ENCODE measurements at places on chromosomes 3 and 15.

DNA sequence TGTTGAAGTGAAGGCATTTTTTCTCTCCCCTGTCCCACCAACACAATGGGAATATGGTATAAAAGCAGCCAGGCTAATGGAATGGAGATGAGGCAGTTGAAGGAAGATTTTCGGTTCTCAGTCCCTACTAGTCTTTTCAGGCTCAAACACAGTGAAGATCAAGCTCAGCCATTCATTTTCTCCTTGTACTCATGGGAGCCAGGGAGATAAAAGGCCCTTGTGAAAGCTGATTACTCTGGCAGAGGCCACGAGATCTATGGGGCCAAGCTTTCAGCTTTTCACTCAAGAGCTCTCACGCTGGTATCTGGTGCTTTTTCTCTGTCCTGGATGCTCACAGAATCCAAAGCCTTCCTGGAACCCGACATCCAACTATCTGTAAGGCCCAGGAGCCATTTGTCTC, 14.5 kb upstream of the FAN1 start:
- DNase-seq = no peak

GRCh38 chr3:193734737-193735366, 141.8 kb downstream of the OPA1 start:
- DNase-seq = no peak

- DNase-seq = no peak
Observed at GRCh38 chr3:12294885-12295580, 6.2 kb downstream of the PPARG start.

GRCh38 chr3:124627501-124627908, 102.7 kb upstream of the UMPS start:
- DNase-seq = no peak

DNA sequence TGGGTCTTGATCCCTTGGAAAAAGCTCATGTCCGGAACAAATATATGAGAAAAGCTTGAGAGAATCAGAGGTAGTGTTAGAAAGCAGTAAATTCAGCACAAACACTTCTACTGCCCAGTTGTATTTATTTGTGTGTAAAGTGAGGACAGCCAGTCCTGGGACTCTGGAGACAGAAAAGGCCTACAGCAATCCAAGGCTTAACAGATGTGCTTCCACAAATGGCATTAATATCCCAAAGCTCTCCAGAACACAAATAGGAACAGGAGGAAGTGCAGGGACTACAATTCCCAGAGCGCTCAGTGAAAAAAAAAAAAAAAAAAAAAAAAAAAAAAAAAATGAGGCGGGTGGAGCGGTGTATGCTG, 390 bp upstream of the AP2M1 start:
- no peak for DNase-seq

DNA sequence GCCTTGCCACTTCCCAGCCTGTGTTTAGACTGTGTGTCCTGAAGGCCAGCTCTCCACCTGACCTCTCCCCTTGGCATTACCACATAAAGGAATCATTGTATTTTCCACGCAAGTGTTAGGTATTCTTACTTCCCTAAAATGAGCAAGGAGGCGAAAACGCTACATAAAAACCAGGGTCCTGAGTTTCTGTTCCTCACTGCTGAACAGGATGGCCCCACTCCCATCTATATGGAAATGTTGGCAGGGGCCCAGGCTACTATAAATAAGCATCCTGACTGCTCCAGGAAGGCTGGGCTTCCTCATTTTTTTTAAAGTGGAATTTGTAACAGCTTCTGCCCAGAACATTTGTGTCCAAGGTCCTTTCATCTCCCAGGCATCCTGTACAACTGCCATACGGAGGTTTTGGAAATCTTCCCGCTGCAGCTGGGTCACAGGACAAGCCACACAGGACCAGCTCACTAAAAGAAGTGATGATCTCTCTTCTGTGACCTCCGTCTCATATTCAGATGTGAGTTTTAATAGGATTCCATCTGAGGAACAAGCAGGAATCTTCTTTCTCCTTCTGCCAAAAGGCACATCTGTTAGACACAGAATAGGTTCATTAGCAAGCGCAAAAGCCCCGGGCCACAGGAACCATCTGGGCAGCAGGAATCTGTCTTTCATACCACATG, 56.4 kb upstream of the LIMD1 start:
- no peak for DNase-seq

- DNase-seq = no peak
Observed at GRCh38 chr15:100944244-100944895, 25.2 kb downstream of the LRRK1 start.

DNA sequence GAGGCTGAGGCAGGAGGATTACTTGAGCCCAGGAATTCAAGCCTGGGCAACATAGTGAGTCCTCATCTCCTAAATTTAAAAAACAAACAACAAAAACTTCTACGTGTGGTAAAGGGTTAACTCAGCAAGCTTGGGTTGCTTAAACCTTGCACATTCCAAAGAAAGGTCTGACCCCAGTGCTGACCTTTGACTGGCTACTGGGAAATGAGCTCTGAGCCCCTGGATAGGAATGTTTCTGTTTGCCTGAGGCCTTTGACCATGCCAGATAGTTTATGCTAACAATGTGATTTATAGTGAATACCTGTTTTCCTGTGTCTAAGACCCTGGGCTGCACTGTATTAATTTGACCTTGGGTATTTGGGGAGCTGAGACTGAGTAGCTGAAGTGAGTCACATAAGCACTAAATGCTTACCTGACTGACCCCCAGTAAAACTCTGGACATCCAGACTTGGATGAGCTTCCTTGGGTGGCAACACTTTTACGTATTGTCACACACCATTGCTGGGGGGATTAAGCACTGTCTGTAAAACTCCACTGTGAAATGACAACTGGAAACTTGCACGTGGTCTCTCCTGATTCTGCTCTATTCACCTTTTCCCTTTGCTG, 20.7 kb downstream of the TCAIM start:
- no peak for DNase-seq

DNA sequence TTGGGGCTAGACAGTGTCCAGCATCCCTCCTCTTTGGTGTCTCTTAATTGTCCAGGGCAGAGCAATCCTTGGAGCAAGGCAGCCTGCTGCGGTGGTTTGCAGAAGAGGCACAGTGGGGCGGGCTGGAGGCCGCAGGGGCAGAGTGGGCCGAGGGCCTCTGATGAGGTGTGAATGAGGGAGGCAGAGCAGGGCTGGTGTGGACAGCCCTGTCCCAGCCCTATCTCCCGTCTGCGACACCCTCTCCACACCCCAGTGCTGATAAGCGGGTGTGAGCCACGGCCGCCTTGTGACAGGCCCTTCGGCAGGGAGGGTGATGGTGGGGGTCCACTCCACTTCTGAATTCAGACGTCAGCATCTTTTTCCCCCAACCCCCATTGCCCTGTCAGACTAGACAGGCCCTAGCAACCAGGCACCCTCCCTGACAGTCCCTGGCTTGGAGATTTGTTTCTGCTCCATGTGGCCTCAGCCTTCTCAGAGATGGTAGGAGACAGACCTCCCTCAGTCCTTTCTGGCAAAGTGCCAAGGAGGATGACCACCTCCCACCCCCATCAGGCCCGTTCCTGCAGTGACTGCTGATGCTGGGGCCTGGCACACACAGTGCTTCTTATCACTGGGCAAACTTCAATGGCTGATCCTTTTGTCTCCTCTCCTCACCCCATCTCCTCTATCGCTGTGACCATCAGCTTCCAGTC, 37.3 kb downstream of the EXOG start:
- DNase-seq = no peak

GRCh38 chr15:100803171-100803440, 76.5 kb upstream of the ALDH1A3 start:
- no peak for DNase-seq

GRCh38 chr15:72503147-72503546, 29.0 kb downstream of the ARIH1 start:
- DNase-seq = no peak

DNA sequence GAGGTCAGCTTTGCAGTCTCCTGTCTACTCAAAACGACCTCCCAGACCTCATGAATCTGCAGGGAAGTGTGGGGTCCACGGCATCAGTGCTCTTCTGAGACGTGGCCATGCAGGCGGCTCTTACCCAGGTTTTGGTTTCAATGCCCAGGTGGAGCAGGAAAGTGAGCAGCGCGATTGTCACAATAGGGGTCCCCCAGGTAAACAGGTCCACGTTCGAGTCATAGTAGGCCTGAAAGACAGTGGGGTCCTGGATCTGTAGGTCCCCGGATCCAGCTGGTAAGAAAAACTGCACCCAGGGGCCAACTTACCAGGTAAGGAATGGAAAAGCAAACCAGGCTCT, 182.5 kb downstream of the ATP10A start:
- DNase-seq = no peak

DNA sequence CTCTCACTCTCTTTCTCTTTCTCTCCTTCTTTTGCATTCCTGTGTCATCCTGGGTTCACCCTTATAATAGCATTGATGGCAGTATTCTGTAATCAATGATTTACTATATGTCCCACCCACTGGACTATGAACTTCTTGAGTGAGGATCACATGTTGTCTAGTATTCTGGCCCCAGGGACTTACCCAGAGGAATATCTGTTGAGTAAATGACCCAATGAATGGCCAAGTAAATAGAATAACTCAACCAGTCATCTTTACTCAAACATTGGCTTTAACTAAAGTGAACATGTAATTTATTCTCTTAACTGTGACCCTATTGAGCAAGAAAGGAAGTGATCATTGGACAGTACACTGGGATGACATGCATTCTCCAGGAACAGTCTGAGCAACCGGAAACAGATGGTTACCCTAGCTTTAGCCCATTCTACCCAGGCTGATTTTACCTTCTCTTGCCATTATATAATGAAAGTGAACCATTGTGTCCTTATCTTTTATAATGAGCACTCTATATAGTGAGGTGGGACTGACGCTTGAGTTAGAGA, 94.5 kb upstream of the SOX14 start:
- no peak for DNase-seq

DNA sequence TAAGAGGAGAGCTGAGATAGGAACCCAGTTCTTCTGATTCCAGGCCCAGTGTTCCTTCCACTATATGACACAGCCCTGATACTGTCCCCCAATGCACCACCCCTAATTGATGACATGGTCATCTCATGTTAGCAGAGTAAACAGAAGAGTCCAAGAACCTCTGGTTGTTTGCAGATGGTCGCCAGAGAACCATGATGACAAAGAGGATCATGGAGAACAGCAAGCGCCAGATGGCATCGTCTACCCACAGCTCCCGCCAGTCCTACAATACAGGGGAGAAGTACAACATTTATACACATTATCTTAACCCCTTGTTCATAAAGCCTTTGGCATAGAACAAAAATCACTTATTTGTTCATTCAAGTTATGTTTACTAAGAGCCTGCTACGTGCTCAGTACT, 18.5 kb upstream of the VPS39 start:
- DNase-seq = no peak

DNA sequence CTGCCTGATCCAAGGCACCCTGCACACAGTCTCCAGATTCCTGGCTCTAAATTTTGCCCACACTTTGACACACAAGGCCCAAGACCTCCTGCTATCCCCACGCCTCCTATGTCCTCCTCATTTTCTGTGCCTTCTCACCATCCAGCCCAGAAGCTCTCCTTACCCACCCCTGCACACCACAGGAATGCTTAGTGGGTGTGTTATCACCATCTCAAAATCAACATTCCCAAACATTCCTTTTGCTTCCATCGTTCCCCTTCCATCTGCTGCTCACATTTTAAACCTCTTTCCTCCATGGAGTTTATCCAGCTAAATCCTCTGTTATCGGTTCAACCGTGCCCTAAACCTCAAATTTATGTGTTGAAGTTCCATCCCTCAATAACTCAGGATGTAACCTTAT, 43.9 kb downstream of the DGKG start:
- no peak for DNase-seq

DNA sequence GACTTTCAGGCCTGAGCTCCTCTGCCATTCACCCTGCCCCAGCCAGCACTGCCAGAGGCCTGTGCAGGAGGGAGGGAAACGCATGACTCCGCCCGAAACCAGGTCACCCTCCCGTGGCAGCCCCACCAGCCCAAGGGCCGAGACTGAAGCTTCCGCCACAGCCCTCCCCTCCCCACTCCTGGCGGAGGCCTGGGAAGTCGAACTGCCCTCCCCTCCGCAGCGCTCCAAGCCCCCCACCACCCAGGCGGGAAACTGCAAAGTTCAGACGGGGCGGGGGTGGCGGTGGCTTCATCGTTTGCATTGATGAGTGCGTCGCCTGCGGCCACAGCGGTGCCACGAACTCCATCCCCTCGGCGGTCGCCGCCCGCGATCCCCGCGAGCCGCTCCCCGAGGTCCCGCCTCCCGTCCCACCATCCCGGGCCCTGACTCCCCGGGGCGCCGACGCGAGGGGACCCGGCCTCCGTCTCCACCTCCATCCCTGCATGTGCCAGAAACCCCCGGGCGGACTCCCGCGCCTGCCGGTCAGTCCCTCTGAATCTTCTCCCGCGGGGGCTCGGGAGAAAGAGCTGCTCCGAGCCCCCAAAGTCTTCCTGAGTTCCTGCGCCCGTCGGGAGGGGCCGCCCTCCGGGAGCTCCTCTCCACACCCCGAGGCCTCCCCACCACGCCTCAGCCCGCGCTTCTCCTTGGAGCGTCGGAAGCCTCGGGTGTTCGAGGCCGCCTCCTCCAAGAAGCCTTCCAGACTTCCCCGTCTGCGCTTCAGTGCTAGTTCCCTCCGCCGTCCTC, 698 bp downstream of the MELTF start:
- DNase-seq = no peak

- DNase-seq = no peak
Observed at GRCh38 chr3:122621112-122621511, 43.7 kb downstream of the PARP15 start.

GRCh38 chr15:100728371-100729201, 126.2 kb downstream of the ASB7 start:
- DNase-seq = no peak

GRCh38 chr3:54045061-54045815, 77.1 kb upstream of the CACNA2D3 start:
- DNase-seq = no peak

DNA sequence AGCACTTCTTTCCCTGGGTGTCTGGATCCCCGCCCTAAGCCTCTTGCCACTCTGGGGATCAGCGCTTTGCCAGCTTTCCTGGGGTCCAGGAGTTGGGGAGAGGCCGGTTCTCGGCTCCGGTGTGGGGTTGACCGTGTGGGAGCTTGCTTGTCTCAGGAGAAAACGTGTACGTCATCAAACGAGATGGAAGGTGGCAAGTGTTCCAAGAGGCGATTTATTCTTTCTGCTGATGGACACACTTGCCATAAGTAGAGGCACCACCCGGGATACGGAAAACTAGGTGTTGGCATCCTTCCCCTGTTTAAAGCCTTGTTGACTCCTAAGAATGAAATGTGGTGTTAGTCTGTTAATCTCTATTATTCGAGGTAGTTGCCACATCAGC, 295 bp downstream of the ZWILCH start:
- no peak for DNase-seq
